GM04503 (cell line): ENCODE measurements at places on chromosomes 6 and 20.

DNA sequence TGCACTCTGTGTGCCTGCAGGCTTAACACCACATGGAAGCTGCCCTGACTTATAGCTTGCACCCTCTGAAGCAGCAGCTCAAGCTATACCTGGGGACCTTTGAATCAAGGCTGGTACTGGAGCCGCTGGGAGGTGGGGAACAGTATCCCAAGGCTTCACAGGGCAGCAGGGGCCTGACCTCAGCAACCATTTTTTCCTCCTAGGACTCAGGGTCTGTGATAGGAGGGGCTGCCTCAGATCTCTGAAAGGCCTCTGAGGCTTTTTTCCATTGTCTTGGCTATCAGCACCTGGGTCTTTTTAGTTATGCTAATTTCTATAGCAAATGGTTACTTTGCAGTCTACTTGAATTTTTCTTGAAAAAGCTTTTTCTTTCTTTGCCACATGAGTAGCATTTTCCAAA is 80.2 kb upstream of the OPRM1 start:
- no peak for DNase-seq

DNA sequence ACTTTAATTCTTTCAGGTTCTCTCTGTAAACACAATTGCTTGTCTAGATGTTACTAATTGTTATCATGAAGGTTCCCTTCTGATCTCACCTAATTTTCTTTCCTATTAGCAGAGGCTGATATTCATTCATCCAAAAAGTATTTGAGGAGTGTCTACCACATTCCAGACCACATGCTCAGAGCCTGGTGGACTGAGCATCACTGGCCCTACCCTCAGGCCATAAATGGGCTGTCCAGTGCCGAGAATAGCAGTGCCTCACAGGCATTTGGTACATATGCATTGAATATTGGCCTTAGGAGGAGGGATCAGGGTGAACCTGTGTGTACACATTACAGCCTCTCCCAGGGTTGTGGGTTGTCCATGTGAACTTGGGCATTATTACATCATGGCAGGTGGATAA is 40.4 kb upstream of the PRELID3B start:
- peak; percentile 28 for DNase-seq

GRCh38 chr6:80133020-80133419 is 26.5 kb downstream of the BCKDHB start:
- no peak for DNase-seq

DNA sequence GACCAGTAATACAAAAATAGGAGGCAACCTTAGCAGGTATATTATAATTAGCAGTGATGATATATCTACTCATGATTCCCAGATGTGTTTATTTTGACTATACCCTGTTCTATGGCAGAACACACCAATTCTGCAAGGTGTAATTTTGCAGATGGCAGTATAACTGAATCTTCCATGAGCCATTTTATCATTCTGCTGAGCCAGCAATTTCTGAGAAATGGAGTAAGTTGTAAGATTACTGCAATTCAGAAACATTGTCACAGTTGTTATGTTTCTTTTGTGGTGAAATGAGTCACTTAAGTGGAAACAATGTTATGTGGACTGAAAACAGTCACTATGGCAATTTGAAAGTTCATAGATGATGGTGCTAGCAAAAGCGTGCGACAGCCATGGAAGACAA is 63.7 kb upstream of the RIMS1 start:
- DNase-seq: peak; percentile 7

DNA sequence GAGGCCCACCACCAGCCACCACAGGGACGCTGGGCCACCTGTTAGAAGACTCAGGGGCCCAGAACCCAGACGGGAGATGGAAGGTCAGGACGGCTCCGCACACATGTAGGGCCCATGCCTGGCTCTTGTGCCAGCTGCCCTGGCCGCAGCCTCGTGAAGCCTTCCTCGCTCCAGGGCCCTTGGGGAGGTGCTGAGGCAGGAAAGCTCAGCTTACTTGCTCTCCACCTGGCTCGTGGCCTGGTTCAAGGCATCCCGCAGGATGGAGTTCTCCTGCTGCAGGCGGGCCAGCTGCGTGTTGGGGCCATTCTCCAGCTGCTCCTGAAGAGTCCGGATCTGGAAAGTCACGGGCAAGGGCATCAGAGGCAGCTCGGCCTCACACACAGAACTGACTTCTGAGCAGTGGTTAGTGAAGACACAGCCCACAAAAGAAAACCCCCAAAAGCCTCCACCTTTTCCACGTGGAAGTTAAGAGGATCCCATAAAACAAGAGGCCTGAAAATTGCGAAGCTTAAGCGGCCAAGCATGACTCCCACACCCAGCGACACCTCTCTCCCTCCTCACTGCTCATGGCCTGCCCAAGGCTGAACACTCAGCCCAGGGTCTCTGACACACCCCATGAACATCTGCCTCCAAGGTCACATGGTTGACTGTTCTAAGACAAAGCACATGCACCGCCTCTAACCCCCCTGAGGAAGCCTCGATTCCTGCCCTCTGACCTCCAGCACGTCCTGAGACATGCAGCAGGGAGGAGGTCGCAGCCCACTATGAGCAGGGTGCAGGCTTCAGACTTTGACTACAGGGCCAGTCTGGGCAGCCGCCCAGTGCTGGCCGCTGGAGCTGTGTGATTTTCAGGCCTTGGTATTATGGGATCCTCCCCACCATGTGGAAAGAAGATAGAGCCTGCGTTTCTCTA is 46.5 kb downstream of the RRBP1 start:
- DNase-seq: no peak

DNA sequence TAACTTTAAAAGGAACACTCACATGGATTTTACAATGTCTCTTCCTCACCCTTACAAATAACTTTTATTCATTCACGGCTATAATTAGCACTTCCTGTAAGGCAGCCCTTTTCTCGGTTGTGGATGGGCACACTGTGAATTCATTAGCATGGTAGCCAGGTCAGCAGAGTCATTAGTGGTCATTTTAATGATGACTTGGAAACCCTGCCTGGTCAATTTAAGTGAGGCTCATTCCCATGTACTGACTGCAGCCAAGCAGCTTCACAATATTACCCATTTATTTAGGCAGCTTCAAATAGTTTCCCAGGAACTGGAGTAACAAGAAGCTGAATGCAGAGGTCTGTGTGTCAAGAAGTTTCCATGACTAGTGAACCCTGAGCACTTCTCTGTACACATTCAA is 248.8 kb downstream of the KHDC1L start:
- peak; percentile 49 for DNase-seq

GRCh38 chr20:2387180-2387577 is 6.5 kb downstream of the TGM6 start:
- DNase-seq: no peak

DNA sequence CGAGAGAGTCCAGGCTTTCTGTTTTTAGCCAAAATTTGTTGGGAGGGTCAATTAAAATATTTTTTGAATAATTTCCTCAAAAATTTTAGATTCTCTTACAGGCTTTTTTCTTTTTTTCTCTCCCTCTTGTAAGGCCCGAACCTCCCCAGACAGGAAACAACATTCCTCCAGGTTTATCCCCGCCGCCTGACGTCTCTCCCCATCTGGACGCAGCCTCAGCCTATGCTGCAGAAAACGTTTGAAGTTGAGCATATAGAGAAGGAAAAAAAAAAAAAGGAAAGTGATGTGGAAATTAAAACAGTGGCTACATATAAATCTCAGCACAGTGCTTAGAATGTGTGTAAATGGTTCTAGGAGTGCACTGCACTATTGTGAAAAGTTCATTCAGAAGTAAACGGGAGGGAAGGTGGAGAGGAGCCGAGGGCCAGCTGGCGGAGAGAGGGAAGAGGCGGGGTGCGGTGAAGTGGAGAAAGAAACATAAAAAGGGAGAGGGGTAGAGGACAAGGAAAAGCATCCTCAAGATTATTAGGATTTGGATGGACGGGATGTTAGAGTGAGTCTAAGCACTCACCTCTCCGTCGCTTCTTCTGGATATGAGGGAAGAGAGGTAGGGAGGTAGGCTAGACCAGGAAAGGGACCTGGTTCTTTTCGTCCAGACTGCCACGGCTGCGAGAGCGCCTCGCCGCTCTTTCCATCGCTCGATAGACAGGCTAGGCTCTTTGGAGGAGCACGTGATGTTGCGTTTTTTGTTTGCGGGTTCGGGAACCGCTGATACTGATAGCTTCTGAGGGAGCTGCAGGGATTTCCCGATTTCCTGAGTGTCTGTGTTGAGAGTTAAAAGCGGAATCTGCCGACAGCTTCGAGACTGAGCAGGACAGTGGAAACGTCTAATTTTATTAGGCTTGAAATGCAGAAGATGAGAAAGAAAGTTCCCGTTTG is 98.7 kb downstream of the TRIM27 start:
- no peak for DNase-seq
